ENCODE measurements at places on chromosomes 5 and 9.

- DNase-seq = peak; percentile 44
Observed at GRCh38 chr9:131397100-131397790, 3.4 kb downstream of the PRRC2B start.

DNA sequence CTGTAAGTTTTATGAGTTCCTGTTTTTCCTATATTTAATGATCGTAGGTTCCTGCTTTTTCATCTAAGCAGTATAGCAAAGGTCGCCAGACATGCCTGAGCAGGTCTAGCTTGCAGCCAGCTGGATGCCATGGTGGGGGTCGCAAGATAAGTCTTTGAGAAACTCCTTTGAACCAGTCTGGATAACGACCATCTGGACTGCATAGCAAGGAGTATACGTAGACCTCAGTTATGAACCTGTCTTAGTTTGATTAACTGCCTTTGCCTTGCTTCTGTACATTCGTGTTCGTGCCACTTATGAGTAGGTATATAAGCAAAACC is 8.4 kb upstream of the SPATA31E1 start:
- DNase-seq = no peak

DNA sequence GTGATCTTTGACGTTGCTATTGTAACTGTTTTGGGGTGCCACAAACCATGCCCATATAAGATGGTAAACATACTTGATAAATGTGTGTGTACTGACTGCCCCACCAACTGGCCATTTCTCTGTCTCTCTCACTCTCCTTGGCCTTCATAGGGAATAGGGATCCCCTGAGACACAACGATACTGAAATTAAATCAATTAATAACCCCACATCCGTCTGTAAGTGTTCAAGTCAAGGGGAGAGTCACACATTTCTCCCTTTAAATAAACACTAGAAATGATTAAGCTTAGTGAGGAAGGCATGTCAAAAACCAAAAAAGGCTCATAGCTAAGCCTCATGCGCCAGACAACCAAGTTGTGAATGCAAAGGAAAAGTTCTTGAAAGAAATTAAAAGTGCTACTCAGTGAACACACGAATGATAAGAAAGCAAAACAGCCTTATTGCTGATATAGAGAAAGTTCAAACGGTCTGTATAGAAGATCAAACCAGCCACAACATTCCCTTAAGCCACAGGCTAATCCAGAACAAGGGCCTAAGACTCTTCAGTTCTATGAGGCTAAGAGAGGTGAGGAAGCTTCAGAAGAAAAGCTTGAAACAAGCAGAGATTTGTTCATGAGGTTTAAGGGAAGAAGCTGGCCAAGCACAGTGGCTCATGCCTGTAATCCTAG is 111.1 kb downstream of the UGCG start:
- DNase-seq = no peak

GRCh38 chr9:87894998-87895625 is 12.4 kb downstream of the SPATA31E1 start:
- peak; percentile 52 for DNase-seq

- no peak for DNase-seq
Observed at GRCh38 chr5:132999246-132999645, 27.1 kb downstream of the ZCCHC10 start.

DNA sequence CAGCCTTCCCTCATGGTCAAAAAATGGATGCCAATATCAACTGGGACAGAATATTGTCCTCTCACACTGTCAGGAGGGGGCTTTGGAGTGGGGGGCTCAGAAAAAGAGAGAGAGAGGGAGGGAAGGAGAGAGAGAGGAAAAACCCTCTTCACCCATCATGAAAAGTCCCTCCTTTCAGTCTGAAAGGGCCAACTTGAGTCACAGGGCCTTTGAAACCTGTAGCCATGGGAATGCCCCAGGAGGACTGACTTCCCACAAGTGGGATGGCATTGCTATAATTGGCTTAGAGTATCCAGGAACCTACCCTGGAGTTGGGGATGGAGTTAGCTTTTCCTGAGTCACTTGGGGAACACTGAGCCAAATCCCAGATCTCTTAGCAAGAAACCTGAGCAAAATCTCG is 41.2 kb downstream of the DNAJC21 start:
- DNase-seq = no peak

Data from EH (cell line).